ENCODE measurements at places on chromosomes 6 and 20. TPM values are rescaled to one million over a fixed set of nuclear protein-coding genes. Genes with fewer than 3 reads are reported as not detected.

- no peak for DNase-seq
Observed at GRCh38 chr6:14639983-14640599, 522.5 kb downstream of the CD83 start.

- DNase-seq = no peak
Observed at GRCh38 chr6:13586603-13587542, 12.5 kb downstream of the SIRT5 start.

- no peak for DNase-seq
Observed at GRCh38 chr6:83273596-83273995, 80.4 kb downstream of the RWDD2A start.

DNA sequence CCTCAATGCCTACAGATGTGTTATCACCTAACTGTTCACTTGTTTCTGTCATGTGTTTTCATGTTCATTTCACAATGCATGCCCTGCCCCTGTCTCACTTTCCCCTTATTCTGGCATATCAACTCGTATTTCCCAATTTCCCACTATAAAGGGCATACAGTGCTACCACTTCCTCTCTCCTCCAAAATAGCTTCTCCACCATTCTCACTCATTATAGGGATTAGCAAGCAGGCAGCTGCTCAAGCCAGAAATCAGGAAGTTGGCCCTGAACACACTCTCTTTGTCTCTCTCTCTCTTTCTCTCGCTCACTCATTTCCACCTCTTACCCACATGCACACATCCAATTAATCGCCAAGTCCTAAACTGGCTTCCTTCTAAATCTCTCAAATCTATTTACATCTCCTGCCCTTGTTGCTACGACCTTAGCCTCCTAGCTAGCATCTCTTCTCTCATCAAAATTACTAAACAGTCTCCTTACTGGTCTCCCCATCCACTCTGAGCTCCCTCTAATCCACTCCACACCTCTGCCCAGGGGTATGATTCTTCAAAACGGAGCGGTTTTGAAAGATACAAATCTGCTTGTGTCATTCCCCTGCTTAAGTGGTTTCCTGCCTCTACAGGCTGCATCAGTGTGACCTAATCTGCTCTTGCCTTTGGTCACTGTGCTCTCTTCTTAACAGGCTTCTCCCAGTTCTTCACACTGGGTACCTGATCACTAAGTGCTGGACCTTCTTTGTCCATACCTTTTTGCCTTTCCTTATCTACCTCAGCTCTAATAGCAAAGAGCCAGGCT is 196.2 kb downstream of the BTBD9 start:
- peak; percentile 19 for DNase-seq

Gene PRIM2
- total RNA-seq = 27.4 TPM

Gene WFDC5
- total RNA-seq = 0.51 TPM

Gene SYCP2L
- total RNA-seq = 0.92 TPM

Gene PGC
- total RNA-seq = not detected
